ENCODE measurements at places on chromosomes 11 and 22.
A peak's percentile ranks its signal among the peaks of the same experiment; 100 is the strongest.

GRCh38 chr11:100575860-100576717, 111.0 kb upstream of the ARHGAP42 start:
- DNase-seq = no peak

DNA sequence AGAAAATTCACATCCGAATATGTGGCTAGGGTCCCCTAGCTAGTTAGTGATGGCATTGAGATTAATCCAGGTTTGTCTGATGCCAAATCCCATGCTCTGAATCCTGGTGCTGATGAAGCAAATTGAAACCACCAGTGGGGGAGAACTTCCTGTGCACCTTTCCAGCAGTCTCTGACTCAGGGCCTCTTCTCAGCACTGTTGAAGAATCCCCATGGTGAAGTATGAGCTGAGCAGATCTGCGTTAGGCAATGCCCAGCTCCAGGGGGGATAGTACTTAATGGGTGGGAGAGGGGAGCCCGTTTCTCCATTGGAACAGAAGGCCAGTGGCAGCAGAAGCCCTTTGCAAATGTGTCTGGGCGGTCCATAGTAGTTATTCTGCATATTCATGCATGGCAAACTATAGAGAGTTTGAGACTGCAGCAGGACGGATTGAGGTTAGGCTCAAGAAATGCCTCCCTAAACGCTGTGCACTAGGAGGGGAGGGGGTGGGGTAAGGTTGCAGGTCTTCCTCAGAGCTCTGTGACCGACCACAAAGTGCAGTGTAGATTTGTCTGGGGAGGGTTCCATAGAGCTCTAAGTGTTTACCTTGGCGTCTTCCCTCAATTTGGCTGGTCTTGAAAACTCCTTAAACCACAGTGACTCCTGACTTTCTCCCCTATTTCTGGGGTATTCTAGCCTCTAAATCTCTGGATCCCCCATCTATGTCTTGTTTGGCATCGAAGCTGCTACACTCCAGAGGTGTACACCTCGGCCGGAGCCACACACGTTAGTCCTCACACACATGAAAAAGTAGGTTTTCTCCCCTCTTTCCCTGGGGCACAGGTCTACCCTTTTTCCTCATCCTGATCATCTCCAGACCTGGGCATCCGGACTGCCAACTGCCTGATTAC, 4.8 kb downstream of the POU2F3 start:
- DNase-seq = no peak

GRCh38 chr11:59641156-59641555, 25.6 kb upstream of the OSBP start:
- DNase-seq = no peak

- no peak for DNase-seq
Observed at GRCh38 chr11:65428578-65429067, 6.0 kb downstream of the NEAT1 start.

GRCh38 chr11:22671751-22672150, 5.3 kb downstream of the GAS2 start:
- DNase-seq = no peak

DNA sequence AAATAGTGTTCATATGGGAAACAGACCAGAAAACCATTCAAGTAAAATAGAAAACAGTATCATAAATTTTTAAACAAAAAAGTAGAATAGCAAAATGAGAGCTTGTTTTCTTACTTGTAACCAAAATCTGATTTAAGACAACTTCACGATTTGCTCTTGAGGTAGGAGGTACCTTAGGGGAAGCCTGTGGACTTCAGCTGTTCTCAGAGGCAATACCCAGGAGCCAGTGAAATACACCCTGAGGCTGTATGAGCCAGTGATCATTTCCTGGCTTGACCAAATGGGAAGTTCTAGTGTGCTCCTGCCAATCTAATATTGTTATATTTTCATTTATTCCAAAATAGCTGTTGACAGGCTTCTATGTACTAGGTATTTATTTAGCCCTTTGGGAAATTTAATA, 104.8 kb downstream of the ARHGAP42 start:
- no peak for DNase-seq

DNA sequence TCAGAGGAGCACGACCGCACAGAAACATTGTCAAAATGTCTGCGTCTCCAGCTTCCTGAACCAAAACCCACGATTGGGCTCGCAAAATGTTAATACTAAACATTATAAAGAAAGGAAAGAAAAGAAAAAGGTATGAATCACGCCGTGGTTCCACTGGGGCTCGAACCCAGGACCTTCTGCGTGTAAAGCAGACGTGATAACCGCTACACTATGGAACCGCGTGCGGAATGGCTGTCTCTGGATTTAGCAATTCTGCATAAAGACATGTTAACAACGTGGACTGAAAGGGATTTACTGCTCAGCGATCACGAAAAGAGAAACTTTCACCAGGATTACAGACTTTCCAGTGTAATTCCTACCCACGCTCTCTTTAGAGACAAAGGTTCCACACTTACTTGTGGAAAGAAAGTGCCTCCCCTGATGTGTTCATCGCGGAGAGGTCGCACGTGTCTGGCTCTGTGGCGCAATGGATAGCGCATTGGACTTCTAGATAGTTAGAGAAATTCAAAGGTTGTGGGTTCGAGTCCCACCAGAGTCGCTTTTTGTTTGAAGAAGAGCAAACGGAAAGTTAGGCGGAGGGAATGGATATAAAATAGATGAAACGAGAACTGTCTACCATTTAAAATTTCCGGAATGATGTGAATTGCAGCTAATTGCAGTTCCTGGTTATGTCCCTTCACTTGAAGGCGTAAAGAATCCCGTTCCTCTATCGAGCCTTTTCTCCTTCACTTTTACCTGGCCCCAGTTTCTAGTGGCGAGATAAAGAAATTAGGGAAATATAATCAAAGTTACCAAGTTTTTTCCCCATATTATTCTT, 39.7 kb downstream of the OR4D9 start:
- DNase-seq = peak; percentile 70

- peak; percentile 23 for DNase-seq
Observed at GRCh38 chr11:118841469-118842242, 42.0 kb upstream of the CXCR5 start.

- DNase-seq = no peak
Observed at GRCh38 chr22:30044881-30045493, 35.3 kb upstream of the HORMAD2 start.

DNA sequence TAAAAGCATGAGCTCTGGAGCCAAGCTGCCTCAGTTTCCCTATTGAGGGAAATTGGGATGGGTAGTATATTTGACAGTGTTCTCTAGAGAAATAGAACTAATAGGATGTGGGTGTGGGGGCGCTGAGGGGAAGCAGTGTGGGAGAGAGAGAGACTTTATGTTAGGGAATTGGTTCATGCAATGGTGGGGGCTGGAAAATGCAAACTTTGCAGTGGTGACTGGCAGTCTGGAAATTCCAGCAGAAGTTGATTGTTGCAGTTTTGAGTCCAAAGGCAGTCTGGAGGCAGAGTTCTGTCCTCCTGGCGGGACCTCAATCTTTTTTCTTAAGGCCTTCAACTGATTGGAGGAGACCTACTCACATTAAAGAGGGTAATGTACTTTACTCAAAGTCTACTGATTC, 59.4 kb upstream of the SYT13 start:
- DNase-seq = no peak

DNA sequence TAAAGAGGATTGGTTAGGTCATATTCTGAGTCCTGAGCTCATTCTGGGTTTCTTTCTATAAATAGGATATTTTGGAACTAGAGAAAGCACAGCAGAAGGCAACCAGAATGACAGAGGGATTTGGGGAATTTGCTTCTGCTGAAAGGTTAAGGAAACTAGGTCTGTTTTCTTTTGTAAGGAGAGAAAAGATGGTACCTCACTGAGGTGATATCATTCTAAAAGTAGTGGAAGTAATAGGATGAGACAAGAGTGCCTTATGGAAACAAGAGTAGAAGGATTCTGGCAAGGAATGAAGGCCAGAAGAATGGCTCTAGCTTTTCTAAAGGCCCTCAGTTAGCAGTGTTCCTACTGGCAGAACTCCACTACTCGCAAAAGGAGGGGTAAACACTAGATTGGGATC, 26.7 kb upstream of the BDNF start:
- DNase-seq = no peak

GRCh38 chr11:12842933-12843636, 166.0 kb upstream of the RASSF10 start:
- no peak for DNase-seq

DNA sequence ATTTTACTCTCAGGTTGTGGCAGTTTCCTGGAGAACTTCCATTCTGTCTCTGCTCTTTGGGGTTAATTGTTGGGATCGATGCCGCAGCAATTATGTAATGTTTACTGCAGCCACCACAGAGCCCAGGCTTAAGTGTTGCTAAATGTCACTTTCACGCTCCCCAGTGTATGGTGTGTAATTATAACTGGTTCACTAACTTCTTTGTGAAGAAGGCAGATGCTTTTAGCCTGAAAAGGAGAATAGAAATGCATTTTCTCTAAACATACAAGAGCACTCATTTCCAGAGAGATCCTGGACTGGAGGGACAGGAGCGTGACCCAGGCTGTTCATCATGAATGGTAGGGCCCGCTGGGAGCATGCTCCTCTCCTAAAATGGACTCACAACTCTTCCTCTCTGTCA, 132.2 kb upstream of the PLET1 start:
- DNase-seq = no peak

GRCh38 chr11:78659326-78660270, 84.9 kb upstream of the NARS2 start:
- no peak for DNase-seq

- no peak for DNase-seq
Observed at GRCh38 chr22:21677606-21678443, 12.0 kb downstream of the PPIL2 start.

GRCh38 chr11:75347781-75348566, 3.5 kb downstream of the ARRB1 start:
- DNase-seq = no peak

- DNase-seq = no peak
Observed at GRCh38 chr11:2567026-2567671, 122.3 kb downstream of the KCNQ1 start.

GRCh38 chr11:72637198-72637597, 37.0 kb downstream of the PDE2A start:
- DNase-seq = no peak

- no peak for DNase-seq
Observed at GRCh38 chr11:88363648-88364065, 26.1 kb upstream of the CTSC start.

- no peak for DNase-seq
Observed at GRCh38 chr22:25908755-25909154, 166.8 kb downstream of the MYO18B start.

GRCh38 chr11:72642884-72643522, 31.2 kb downstream of the PDE2A start:
- peak; percentile 47 for DNase-seq

GRCh38 chr11:112614605-112615004, 346.6 kb upstream of the NCAM1 start:
- DNase-seq = no peak

DNA sequence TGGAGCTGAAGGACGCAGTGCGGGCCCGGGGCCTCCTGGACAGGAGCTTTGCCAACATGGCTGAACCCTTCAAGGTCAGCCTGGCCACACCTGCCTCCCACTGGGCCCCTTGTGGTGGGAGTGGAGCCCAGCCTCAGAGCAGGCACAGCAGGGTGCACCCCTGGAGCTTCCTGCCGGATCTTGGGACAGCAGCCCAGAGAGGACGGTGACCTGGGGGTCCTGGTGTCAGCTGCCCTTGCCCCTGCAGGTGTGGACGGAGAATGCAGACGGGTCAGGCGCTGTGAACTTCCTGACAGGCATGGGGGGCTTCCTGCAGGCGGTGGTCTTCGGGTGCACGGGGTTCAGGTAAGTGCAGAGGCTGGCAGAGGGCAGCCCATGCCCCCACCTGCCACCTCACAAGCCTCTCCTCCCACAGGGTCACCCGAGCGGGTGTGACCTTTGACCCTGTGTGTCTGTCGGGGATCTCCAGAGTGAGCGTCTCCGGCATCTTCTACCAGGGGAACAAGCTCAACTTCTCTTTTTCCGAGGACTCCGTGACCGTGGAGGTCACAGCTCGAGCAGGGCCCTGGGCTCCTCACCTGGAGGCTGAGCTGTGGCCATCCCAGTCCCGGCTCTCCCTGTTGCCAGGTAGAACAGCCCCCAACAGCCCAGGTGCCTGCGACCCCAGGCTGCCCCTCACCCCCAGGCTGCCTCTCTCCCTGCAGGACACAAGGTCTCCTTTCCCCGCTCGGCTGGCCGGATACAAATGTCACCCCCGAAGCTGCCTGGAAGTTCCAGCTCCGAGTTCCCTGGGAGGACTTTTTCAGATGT, 5.1 kb downstream of the PGGHG start:
- DNase-seq = no peak

DNA sequence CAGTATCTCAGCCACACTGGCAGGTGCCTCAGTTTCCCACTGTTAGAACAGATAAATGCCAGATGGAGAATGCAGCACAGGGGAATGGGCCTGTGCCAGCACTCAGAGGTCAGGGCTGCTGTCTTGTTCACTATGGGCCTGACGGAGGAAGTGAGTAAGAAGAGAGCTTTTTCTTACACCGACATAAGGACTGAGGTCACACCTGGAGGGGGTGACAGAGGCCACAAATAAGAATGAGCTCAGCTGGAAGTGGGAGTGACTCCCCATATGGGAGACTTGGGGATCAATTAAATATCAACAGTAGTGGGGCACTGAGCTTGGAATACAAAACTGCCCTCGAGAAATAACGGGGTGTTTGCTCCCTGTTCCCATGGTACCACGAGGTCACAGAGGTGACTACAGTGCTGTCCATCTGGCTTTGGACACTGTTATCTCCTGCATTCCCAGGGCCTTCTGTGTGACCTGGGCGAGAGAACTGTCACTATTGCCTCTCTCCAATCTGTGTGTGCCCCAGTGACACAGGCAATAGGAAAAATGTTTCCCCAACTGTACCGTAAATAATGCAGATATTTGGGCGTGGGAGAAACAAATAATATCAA, 94.1 kb upstream of the NNMT start:
- DNase-seq = no peak

Measured in stimulated activated CD4-positive, alpha-beta T cell treated with anti-CD3 and anti-CD28 coated beads, Interleukin-1b, Interleukin-23, amount 100 ng/mL, for 1 hour (primary cell).